Activated naive CD8-positive, alpha-beta T cell treated with anti-CD3 and anti-CD28 coated beads, Interleukin-2, amount 50 U/mL, for 24 hours (primary cell): ENCODE measurements at places on chromosomes 16 and 17.

GRCh38 chr16:50425648-50426047 lies 56.9 kb upstream of the BRD7 start:
- no peak for DNase-seq

DNA sequence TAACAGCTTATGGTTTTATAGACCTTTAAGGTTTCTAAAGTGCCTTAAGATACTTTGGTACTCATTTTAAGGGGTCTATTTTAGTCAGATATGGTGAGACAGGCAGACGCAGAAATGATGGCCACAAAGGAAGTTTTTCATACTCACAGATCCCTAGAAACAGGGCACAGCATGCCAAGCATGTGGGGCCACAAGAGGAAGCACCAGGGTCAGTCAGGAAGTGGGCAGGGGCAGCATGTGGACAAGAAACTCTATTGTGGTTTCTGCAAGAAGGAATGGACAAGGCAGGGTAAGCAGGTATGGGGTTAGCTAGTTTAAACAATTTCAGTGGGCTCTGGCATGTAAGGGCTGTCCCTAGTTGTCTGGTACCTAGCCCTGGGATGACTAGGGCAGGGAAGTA lies 8.5 kb downstream of the EFCAB3 start:
- DNase-seq: no peak

GRCh38 chr17:32261417-32261736 lies 4.3 kb upstream of the RHBDL3 start:
- DNase-seq: no peak

DNA sequence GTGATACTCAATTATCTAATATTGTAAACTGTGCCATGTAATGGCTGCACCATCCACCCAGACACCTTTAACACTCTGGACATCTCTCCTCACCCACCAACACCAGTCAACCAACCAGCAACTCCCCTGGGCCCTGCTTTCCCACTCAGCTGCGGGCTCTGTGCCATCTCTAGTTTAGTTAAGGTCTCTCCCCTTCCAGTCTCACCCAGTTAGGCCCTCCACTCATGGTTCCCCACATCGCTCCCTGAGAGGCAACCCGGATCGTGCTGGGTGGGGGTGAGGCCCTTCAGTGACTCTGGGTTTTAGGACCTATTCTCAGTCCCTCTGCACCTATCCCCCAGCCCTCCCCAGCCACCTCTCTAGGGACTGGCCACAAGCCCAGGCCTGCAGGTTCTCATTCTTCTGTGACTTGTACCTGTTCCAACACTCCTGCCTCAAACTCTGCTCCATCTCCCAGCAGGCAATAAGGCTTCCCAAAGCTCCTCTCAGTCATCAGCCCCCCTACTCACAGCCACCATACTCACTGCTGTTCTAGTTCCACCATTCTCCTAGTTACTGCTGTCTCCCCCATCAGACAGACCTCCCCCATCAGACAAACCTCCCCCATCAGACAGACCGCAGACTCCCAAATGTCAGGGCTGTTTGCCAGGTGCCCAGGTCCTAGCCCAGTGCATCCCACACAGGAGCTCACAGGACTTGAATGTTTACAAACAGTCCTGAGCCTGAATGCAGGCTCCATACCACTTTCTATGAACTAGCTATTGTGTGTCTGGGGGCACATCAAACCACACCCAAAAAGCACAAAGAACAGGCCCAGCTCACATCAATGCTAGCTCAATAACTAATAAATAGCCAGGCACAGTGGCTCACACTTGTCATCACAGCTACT lies 2.6 kb downstream of the TK2 start:
- no peak for DNase-seq

- DNase-seq: no peak
Observed at GRCh38 chr17:64269687-64270649, 6.9 kb upstream of the TEX2 start.

DNA sequence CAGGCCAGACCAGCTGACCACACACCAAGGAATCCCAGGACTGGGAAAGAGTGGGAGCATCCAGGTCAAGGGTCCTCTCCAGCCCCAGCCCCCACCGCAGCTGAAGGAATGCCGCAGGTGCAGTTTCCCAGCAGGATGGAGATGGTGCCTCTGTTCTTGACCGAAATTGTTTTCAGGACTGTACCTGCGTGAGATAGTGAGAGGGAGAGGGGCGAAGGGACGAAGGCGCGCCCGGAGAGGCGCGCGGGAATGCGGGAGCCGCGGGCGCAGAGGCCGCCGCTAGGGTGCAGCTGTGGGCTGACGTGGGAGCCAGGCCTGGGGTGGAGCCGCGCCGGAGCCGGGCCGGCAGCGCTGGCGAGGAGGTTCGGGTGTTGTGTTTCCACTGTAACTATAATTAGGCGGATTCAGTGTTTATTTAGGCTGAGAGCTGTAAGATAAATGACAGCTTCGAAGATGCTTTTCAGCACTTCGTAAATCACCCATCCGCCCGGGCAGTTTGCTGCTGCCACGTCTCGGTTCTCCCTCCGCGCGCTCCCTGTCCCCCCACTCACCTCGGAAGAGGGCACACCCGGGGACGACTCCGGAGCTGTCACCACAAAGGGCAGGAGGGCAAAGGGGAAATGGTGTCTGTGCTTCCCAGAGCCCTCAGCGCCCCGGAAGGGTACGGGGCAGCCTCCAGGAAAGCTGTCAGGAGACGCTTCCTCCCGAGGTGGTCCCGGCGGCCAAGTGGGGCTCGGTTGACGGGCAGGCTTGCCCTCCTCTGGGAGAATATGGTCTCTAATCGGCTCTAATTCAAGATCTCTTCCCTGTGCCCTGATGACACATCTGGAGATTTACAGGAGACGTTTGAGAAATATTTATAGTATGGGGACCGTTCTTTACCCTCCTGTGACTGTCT lies 38.2 kb downstream of the HOXB1 start:
- DNase-seq: peak; percentile 74

- no peak for DNase-seq
Observed at GRCh38 chr17:55660178-55660886, 62.3 kb downstream of the TMEM100 start.
